ENCODE measurements at places on chromosomes 7 and 10. TPM values are rescaled to one million over a fixed set of nuclear protein-coding genes. Genes with fewer than 3 reads are reported as not detected.
A peak's percentile ranks its signal among the peaks of the same experiment; 100 is the strongest.

AKR1C2 gene
- total RNA-seq: 6.5 TPM

FXYD4 gene
- not detected for total RNA-seq

AOC1 gene
- total RNA-seq: 6.1 TPM

HMX2 gene
- total RNA-seq: not detected

LIPJ gene
- 0.05 TPM for total RNA-seq

HTRA1 gene
- total RNA-seq: 11.5 TPM

DNA sequence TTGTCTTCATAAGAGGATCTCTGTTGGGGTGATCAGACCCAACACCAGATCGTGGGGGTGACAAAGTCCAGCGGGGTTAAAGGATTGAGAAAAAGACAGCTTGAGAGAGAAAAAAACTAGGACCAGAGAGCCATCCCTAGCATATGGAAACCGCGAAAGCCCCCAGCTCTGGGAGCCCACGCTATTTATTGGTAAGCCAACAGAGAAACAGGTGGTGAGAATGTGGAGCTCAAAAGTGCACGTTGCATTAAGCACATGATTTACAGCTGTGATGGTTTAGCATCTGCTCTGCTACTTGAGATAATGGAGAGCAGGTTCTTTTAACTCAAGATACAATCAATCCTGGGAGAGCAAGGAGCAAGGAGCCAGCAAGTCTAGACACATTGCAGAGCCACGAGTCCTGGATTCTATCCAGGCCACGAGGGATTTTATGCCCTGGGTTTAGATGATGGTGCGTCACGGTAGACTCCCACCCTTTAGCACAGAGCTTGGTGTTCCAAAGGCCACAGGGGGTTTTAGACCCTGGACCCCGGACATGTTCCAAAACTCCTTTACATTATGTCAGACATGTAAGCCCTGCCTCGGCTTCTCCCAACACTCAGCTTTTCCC, 755.2 kb upstream of the SORCS1 start:
- no peak for DNase-seq

GRCh38 chr10:77898323-77899079, 28.1 kb downstream of the DLG5 start:
- DNase-seq: no peak

DNA sequence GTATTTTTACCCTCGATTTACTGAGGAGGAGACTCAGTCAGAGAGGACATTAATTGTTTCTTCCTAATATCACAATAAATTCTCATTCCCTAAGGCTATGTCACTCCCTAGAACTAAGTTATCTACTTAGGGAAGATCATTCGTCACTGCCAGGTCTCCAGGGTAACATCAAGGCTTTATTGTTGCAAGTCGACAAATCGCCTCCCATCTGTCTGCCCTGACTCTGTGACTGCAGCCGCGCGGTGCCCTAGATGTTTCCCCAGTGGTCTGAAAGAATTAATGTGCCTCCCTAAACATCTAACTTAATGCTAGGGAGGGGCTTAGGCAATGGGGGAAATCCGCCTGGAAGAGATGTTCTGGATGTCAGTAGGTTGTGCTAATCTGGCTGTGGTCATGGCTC, 558.8 kb upstream of the C7orf33 start:
- no peak for DNase-seq

- no peak for DNase-seq
Measured at GRCh38 chr7:104950754-104951153, 63.3 kb upstream of the KMT2E start.

GRCh38 chr10:53013201-53013810, 240.7 kb upstream of the MBL2 start:
- no peak for DNase-seq

DNA sequence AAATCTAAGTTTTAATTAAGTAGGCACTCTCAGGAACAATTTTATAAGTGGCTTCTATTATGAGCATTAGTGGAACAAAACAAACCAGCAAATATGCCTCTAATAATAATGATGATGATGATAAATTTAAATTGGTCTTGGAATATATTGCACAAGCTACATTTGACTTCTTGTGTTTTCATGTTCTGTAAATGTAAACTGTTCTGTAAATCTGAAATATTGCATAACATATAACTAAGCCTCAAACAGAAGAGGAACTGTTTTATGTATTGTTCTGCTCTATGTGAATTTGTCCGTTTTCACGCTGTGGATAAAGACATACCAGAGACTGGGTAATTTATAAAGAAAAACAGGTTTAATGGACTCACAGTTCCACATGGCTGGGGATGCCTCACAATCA, 625.2 kb upstream of the CELF2 start:
- DNase-seq: no peak

- no peak for DNase-seq
Measured at GRCh38 chr7:28318101-28318762, 94.1 kb upstream of the CREB5 start.

GRCh38 chr7:155530601-155531000, 15.8 kb downstream of the CNPY1 start:
- DNase-seq: no peak

GRCh38 chr10:16843252-16843870, 26.1 kb upstream of the RSU1 start:
- DNase-seq: peak; percentile 85
